ENCODE measurements at places on chromosomes 6 and 20.

DNA sequence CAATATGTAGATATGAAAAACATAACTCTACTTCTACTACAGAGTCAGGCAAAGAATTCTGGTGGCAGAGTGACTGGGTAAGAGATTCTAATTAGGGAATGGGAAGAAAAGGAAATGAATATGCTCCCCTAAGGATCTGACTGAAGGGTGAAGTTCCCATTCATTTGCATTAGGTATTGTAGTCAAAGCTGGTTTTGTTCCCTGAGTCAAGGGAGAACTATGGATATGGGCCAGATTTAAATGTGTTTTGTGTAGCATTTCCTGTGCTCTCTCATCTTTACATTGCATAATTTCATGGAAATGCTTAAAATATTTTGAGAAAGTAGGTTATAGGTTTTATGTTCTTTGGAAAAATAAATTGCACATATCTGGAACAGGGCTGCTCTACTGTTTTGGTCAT is 299.7 kb downstream of the BTBD3 start:
- no peak for DNase-seq

GRCh38 chr6:75893058-75893775 is 144.2 kb downstream of the MYO6 start:
- DNase-seq: no peak

DNA sequence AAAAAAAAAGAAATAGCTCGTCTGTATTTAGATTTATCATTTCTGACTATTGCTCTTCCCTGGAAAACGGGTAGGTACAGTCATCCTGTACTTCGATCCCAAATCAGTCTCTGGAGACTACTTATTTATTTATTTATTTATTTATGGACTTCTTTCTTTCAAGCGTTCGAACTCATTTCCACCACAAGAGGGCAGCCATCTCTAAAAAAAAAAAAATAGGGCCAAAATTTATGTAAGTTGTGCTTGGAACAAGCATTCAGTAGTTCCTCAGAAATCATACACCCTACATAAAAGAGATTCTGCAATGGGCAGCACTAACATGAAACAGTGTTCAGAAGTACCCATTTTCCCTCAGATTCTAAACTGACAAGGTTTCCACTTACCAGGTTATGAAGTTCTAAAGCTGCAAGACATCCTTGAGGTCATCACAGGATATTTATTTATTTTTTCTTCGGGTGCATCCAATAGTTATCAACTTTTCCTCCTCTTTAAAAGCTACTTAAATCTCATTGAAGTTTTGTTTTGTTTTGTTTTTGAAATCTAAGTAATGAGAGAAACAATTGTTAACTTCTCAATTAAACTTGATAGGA is 1.9 kb upstream of the BMP2 start:
- DNase-seq: no peak

GRCh38 chr6:81023709-81024108 is 728.8 kb downstream of the TENT5A start:
- no peak for DNase-seq

GRCh38 chr20:23629017-23629541 is 8.7 kb downstream of the CST3 start:
- DNase-seq: no peak

DNA sequence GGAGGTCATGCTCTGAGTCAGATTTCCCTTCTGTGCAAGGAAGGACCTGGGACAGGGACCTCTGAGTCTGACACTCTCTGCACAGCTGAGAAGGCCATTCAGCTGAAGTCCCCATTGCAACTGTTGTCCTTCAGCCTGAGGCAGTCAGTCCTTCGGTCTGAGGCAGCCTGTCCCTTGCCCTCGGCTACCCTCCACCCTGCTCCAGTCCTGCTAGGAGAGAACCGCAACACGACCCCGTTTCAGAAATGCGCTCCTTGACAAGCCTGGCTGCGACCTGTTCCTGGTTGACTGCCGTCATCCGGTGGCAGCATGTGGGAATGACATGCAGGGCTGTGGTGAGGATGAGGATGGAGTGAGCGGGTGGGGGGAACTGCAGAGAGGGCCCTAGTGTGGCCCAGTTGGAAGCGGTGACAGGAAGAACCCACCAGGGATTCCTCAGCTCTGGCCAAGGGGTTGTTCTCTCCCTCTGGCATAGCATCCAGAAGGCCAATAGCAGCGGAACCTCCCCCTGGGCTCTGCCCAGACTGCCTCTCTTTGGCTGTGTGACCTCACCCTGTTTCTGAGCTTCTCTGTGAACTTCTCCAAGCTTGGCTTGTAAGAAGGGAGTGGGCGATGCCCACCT is 40.3 kb upstream of the ANGPT4 start:
- peak; percentile 81 for DNase-seq

DNA sequence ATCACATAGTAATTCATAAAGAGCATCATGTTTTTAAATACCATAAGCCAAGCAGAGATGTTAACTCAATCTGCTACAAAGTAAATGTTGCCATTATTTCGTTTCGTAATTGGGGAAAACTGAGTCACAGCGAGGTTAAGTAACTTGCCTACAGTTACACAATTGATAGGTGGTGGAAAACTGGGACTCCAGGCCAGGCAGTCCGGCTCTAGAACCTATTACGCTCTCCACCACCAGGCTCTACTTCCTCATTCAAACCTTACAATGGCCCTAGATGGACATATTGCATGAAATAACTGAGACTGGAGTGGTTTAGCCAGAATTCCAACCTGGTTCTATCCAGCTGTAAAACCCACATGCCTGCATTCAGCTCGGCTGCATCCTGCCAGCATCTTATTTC is 58.2 kb downstream of the LINC00237 start:
- no peak for DNase-seq

GRCh38 chr20:35845561-35845960 is 73.7 kb downstream of the PHF20 start:
- DNase-seq: no peak

DNA sequence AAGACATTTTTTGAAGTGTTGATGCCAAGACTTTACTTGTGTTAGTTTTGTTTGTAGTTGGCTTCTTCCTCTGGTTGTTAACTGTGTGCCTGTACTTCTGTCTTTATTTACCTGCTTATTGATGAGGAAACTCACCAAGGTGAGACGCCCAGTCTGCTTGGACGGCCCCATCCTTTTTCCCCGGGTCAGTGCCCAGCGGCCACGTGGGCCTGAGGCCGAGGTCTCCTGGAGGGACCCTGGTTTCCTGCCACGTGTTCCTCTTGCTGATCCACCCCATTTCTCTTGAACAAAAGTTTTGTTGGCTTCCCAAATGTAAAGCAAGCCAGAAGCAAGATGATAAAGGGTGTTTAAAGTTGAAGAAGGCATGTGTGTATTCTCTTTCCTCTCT is 24.8 kb downstream of the DUSP22 start:
- no peak for DNase-seq

GRCh38 chr6:34587325-34587724 is 31.2 kb upstream of the SPDEF start:
- DNase-seq: no peak

DNA sequence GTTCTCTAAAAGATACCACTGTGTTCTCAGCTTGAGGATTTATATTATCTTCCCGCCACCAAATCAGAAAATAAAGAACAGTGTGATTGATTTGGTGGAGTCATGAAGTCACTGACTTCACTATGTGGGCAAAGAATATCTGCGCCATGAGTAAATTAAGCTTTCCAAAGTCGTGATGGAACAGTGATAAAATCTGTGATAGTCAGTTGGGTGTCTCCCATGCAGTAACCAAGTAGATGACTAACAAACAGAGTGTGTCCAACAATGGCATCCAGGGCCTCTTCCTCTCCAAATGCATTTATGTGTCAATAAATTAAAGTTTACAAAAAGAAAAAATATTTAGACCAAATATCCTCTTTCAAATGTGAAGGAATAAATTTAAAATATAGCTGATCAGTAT is 87.0 kb upstream of the DST start:
- no peak for DNase-seq

DNA sequence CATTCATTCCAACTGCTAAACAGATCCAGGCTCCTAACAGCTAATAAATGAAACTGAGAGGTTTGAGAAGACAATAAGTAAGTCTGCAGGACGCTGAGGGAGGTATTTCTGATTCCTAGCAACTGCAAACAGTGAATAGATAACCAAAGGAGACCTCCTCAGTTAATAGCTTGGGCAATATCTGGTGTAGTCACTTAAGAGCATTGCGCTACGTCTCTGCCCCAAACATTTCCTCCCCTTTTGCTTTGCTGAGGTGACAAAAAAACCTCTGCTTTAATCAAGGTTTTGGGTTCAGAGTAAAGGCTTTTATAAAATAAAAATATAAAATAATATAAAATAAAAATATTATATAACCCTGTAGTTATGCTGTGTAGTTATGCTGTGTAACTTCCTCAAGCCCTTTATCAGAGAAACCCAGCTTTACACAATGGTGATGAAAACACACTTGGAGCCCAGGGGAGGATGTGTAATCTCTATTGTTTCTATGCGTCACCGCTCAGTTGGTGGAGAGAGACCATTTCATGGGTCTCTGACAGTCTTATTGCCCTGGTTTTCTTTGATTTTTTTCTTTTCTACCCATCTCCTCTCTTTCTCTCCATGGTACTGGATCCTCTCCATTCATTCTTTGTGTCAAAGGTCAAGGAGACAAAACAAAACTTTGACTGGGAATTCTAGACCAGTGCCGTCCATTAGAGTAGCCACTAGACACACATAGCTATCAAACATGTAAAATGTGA is 18.9 kb upstream of the CALHM5 start:
- no peak for DNase-seq

DNA sequence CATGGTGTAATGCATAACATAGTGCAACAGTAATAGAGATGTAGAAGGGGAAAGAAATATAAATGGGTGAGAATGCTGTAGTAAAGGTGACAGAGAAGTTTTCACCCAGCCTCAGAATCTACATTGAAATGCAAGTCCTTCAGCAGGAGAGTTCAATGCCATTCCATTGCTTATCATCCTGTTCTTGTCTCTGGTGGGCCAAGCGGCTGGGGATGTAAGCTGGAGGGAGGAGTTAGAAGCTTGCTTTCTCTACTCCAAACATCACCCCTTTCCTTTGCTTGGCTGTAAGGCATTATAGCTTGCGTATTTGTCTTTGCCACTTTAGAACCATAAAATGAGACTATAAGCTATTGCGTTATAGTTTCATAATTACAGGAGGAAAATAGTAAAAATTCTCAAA is 2.2 kb upstream of the FUT9 start:
- no peak for DNase-seq

Measured in stimulated activated CD4-positive, alpha-beta T cell treated with anti-CD3 and anti-CD28 coated beads, Interleukin-2, amount 100 ng/mL, for 24 hours (primary cell).